ENCODE measurements at places on chromosomes 7 and 10.

- no peak for DNase-seq
These were observed 50.6 kb downstream of the PWWP2B start for GRCh38 chr10:132447446-132448247.

DNA sequence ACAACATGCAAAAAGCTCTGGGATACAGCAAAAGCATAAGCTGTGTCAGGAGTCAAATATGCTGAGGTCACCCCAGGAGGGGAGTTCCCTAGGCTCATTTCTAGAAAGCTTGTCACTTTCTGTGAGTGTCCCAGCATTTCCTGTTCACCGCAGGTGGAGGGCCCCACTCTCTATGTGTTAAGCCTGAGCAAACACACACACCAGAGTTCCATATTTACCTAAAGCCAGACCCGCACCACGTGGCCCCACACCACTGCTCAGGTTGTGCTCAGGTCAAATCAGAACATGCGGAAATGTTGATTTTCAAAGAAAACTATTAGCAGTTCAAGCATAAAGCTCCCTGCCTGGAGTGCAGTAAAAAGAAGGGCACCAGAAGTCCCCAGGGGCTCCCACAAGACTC lies 259.6 kb upstream of the PPP2R2D start:
- DNase-seq = no peak

DNA sequence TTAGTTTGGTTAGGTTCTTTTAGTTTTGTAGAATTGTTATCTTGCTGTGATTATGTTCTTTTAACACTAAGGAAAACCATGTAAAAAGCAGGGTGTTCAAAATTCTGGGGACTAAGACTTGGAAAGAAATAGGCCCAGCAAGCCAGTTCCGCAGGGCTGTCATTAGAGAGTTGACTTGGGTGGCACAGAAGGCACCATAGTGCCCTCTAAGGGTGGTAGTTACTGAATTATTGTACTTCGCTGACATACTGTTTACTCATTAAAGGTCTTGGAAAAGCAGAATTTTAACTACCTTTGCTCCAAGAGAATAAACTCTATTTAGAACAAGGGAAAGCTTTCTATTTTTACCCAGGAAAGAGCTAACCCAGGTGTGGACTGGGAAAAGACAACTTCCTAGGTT lies 86.5 kb downstream of the OTUD1 start:
- DNase-seq = peak; percentile 34

GRCh38 chr7:137928626-137929025 lies 73.3 kb downstream of the CREB3L2 start:
- DNase-seq = no peak

DNA sequence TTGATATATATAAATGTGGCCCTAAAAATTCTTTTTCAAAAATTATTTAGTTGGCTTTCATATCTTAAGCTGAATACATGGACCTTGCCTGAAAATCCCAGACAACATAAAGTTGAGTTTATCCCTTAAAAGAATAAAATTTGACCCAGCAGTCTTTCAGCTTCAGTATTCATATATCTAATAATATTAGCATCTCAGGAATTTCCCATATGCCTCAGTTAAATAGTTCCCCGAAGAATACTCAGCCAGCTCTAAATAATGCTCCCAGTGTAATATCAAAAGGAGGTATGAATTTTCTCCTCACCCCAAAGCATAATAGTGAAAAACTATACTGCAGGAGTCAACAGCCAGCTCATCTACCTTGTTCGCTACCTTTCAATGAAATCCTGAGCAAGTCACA lies 145.9 kb downstream of the CTNNA3 start:
- no peak for DNase-seq

DNA sequence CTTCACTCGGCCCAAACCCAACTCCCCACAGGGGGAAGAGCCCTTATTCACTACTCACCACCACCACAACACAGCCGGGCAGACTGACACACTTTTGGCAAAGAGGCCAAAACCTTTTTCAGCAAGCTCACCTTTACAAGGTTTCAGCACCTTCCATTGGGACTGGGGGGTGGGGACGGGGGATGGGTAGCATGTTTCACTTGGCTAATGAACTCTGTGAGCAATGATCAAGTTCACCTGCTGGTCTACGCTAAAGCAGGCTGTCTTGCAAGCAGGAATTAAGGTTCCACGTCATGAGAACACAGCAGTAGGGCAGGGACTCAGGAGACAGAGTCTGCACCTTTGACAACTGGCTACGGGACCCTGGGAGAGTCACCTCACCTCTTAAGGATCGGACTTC lies 7.0 kb downstream of the FAM53B start:
- peak; percentile 28 for DNase-seq

All from cerebellar cortex (tissue), 1 donor.